ENCODE measurements at places on chromosomes 16 and 17. TPM values are rescaled to one million over a fixed set of nuclear protein-coding genes. Genes with fewer than 3 reads are reported as not detected.

DNA sequence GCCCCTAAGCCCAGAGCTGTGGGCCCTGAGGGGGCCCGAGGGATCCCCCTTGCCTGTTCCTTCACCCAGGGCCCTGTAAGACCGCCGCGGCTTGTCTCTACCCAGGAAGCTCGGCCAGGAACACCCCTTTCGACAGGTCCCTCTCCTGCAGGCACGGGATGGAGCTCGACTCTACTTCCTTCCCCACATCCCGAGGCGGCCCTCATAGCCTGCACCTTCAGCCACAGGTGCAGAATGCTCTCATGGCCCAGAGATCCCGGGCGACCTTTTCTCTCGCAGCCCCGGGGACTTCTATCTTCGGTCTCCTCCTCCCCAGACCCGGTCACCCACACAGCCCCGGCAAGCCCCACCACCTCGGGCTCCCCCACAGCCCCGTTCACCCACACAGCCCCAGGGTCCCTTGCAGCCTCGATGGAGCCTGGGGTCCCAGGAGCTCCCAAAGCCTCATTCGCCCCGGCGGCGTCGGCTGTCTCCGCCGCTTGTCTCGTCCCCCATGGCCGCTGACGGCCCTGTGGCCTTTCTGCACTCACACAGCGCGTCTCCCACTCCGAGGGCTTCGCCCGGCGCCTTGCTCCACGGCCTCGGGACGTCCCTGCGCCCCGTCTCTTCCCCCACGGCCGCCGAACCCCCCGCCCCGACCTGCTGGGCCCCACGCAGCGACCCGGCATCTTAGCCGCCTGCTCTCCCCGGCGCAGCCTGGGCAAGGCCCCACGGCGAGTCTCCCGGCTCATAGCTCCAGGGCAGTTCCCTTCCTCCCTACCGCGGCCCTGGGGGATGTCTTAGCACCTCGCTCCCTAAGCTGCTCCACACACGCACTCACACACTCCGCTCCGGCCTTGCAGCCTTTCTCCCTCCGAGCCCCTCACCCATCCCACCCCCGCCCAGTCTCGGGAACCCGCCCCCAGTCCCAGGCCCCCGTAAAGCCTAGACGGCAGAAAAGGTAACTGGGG, 650 bp downstream of the KIAA0753 start:
- DNase-seq, result peak; percentile 41

- no peak for DNase-seq
Measured at GRCh38 chr17:47237841-47238240, 15.8 kb upstream of the ITGB3 start.

DNA sequence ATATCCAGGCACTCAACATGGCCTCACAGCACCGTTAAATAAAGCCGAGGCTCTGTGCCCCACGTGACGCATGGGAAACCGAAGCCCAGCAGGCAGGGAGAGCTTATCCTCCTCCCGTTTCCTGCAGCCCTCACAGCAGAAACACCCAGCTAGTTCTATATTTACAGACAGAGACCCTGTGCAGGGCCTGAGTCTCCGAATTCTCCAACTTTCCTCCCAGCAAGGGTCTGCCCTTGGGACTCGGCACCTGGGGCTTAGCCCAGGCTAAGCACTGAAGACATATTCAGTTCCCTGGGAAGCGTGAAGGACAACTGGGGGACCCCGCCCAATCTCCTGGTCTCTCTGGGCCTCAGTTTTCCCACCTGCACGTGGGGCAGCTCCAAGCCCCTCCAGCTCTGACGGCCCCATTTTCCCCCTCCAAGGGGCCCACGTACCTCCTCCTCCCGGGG, 29.2 kb downstream of the TRPV3 start:
- DNase-seq, result no peak

DNA sequence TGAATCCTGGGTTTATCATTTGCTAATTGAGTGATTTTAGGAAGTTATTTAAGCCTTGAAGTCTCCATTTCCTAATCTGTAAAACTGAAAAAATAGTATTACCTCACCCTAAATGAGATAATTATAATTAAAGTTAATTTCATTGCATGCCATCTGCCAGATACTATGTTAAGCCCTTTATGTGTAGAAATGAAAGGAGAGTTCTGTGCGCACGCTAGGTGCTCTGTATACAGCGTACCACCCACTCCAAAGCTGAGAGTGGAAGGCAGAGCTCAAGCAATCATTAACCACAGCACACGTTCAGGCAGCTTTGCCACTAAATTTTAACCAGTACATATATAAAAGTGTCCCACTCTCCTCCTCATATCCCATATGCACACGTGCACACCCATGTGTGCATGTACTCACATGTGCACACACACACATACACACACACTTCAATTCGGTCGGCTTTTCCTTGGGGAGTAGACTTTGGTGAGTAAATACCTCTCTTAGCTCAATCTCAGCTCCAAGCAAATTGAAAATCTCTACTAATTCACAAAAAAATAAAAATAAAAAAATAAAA, 204.8 kb downstream of the GRIN2A start:
- DNase-seq, result no peak

- no peak for DNase-seq
Measured at GRCh38 chr17:44865931-44866330, 18.2 kb downstream of the HIGD1B start.

- peak; percentile 80 for DNase-seq
Measured at GRCh38 chr17:77125432-77125901, 15.3 kb upstream of the SEC14L1 start.

LITAFD gene
- total RNA-seq, result not detected

GLTPD2 gene
- total RNA-seq, result not detected

- peak; percentile 20 for DNase-seq
Measured at GRCh38 chr16:67188323-67188722, 1.6 kb downstream of the EXOC3L1 start.

TTYH2 gene
- 2.9 TPM for total RNA-seq

DNA sequence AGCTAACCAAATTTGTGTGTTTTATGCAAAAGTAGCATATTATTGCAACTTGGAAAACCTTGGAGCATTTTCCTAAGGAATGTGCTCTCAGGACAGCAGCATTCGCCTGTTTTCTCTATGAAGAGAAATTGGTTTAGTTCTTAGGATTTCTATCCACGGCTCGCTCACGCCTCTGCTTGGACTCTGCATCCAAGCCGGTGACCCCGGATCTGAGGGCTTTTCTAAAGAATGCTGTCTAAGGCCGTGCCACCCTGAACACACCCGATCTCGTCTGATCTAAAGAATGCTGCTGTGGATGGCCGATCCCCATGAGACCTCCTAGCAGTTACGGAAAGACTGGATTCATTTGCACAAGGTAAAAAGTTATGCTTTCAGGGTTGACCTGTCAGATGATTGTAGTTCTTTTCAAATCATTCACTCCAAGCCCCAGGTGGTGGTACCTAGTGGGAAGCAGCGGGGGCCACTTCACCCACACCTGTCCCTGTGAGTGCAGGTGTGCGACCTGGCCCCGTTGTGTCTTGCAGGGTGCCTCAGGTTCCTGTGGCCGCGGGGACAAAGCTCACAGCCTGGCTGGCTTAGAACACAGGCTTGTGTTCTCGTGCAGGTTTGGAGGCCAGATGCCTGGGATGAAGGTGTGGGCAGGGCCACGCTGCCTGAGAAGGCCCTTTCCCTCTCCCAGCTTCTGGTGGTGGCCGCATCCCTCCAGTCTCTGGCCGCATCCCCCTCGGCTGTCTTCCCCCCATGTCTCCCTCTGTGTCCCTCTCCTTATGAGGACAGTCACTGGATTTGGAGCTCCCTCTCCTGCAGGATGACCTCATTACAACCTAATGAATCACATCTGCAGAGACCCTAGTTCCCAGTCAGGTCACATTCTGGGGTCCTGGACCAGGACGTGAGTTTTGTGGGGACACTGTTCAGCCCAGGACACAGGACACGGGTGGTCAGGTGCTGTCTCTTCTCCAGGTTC, 71.1 kb downstream of the BANP start:
- no peak for DNase-seq

DNA sequence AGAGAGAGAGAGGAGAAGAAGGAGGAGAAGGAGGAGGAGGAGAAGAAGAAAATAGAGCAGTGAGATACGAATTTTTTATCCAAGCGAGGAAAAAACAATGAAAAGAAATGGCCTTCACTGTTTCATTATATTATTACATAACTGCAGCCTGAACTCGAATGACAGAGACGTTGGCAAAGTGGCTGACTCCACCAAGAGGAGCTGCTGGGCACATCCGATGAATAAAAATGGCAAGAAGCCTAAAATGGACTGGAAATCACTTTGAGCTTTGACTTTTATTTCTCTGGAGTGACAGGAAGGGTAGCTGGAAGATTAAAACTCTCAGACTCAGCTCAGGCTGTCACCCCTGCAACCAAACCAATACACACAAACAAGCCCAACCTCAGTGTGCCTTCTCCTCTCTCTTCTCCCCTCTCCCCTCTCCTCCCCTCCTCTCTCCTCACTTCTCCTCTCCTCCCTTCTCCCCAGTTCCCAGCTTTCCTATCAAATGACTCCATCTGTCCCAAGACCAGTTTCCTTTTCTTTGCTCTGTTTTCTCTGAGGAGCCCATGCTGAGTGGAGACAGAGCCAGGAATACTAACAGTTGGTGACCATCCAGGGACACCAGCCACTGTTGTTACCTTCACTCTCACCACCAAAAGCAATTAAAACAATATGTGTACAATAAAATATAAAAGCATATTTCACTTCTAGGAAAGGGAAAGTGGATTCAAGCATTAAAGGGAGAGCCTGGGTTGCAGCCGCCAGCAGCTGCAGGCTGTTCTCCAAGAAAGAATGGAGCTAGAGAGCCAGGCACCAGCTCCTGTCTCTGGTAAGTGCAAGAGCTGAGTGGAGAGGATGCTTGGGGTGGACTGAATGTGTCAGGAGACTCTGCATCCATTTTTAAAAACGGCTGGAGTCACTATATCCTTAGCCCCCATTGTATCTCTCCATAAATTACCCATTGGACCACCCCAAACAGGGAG, 51.2 kb downstream of the SOX9 start:
- no peak for DNase-seq

DNA sequence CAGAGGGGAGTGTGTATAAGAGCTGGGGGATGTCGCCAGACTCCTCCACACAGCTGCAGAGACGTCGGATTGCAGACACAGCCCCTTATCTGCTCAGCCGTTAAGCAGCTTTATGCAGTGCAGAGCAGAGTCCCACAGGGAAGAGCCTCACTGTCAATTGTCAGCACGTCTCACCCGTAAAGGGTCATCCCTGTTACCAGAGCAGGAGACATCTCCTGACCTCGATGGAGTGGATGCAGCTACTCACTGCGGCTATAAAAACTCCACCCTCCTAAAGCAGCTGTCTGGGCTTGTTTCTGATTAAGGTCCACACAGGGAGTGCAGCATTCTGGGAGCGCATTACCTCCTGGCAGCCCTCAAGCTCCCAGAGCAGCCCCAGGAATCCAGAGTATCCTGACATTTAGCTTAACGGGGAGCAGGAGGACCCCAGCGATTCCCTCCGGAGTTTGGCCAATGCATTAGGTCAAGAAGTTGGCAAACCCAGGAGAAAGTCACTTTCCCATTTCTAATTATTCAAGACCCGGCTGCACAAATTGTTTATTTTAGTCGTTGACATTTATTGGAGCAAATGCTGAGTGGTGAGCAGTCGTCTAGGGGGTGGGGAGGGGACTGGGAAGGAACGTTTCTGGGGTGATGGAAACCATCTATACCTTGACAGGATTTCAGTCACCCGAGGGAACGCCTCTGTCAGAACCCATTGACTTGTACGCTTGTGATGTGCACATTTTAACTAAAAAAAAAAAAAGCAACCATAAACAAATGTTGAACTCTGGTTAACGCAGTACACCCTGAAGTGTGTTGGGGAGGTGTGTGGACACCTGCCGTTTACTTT, 100.0 kb upstream of the ZNF469 start:
- DNase-seq, result no peak

GRCh38 chr17:57106107-57106835, 21.2 kb downstream of the AKAP1 start:
- no peak for DNase-seq

OTOA gene
- not detected for total RNA-seq

TBC1D3H gene
- not detected for total RNA-seq

DNA sequence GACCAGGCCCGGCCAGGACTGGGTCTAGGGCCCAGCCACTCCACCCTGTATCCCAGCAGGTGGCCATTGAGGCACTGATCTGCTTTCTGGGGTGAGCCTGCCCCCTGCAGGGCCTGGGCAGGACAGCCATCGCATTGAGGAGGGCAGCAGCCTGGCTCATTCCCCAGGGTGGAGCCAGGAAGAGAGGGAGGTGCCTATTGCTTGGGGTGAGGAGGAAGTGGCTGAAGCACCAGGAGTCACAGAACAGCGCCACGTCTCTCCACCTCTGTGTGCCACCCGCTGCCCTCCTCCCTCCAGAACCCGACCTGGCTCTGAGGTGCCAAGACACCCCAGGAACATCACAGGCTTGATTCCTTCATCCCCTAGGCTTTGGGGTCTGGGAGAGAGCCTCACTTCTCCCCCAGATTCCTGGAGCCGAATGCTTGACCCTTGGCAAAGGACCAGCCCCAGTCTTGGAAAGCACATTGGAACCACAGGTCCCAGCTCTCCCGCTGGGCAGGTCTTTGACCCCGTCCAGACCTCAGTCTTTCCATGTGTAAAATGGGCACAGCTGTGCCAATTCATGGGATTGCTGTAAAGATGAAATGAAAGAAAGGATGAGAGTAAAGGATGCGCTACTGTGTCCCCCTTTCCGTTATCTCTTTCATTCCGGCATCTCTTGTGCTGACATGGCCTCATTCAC, 7.2 kb upstream of the KRT36 start:
- DNase-seq, result peak; percentile 82

GRCh38 chr17:69358688-69359596, 32.0 kb upstream of the ABCA5 start:
- DNase-seq, result no peak

DNA sequence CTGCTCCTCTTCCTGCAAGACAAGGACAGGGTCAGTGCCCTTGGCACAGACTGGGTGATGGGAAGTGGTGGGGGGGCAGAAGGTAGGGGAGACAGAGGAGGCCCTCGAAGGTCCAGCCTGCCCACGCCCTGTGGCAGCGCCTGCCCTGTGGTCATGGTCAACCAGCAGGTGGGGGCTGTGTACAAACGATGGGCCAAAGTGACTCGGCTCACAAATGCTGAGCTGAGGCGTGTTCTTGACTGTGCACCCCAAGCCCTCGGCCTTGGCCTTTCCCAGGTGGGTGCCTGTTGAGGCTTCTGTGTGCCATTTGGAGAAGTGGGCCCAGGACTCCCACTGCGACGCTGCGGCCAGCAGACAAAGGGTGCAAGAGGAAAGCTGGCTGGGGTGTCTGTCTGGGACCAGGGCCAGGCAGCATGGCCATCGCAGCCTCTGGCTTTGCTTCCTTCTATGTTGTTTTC, 22.6 kb downstream of the MXRA7 start:
- no peak for DNase-seq

C16orf54 gene
- not detected for total RNA-seq

HOXB13 gene
- total RNA-seq, result not detected

DNA sequence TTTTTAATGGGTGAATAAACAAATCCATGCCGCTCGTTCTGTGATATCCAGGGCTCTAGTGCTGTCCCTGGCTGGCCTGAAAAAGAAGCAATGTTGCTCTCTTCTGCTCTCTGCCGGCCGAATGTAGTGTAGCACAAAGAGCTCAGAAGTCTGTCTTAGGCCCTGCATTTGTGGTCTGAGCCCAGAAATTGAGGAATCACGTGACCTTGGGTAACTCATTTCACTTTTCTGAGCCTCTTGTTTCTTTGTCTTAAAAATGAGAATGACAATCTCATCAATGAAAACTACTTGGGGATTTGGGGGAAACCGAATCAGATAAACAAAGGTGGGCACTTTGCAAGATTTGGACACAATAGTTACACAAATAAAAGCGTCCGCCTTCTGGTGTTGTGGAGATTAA, 381.6 kb upstream of the ASIC2 start:
- no peak for DNase-seq

CHRNE gene
- total RNA-seq, result 0.23 TPM

- DNase-seq, result no peak
Measured at GRCh38 chr16:84942786-84943185, 68.5 kb downstream of the ZDHHC7 start.

All from PC-9 (cell line).